ENCODE measurements at places on chromosomes 7 and 10. TPM values are rescaled to one million over a fixed set of nuclear protein-coding genes. Genes with fewer than 3 reads are reported as not detected.

TDRD1 gene
- total RNA-seq, result 0.08 TPM

INMT gene
- total RNA-seq, result 0.37 TPM

PRPS1L1 gene
- not detected for total RNA-seq

BLNK gene
- 0.43 TPM for total RNA-seq

SCIN gene
- total RNA-seq, result 0.77 TPM

All from activated naive CD8-positive, alpha-beta T cell treated with anti-CD3 and anti-CD28 coated beads, Interleukin-2, amount 10 ng/mL, durations not matched to agents 7 days and 5 days (primary cell).